Activated naive CD8-positive, alpha-beta T cell treated with anti-CD3 and anti-CD28 coated beads for 36 hours (primary cell): ENCODE measurements at places on chromosomes 7 and 10. TPM values are rescaled to one million over a fixed set of nuclear protein-coding genes. Genes with fewer than 3 reads are reported as not detected.

- no peak overlapping the region for H3K27ac ChIP-seq
- no peaks in the 10 kb centered on the region for H3K36me3 ChIP-seq
- H3K27me3 ChIP-seq, result no peaks in the 10 kb centered on the region
- no peak for DNase-seq
Measured at GRCh38 chr10:26046073-26046700, 112.2 kb downstream of the MYO3A start.

GRCh38 chr7:117237646-117238045, 85.2 kb downstream of the WNT2 start:
- no peak overlapping the region for H3K27ac ChIP-seq
- peaks cover 11% of the 10 kb centered on the region for H3K27me3 ChIP-seq
- no peaks in the 10 kb centered on the region for H3K36me3 ChIP-seq
- no peaks in the 10 kb centered on the region for H3K4me1 ChIP-seq
- H3K4me3 ChIP-seq, result no peak overlapping the region
- no peak for DNase-seq

GRCh38 chr10:124642088-124642710, 102.0 kb downstream of the FAM53B start:
- no peak for DNase-seq
- no peaks in the 10 kb centered on the region for H3K27me3 ChIP-seq
- H3K4me1 ChIP-seq, result peaks cover 52% of the 10 kb centered on the region
- H3K27ac ChIP-seq, result peak overlapping the region; percentile 22
- H3K36me3 ChIP-seq, result no peaks in the 10 kb centered on the region
- no peak overlapping the region for H3K4me3 ChIP-seq

- H3K27me3 ChIP-seq, result no peaks in the 10 kb centered on the region
- peaks cover 33% of the 10 kb centered on the region for H3K4me1 ChIP-seq
- no peak overlapping the region for H3K4me3 ChIP-seq
- H3K27ac ChIP-seq, result no peak overlapping the region
Measured at GRCh38 chr10:62637249-62638061, 167.1 kb upstream of the ADO start.

DNA sequence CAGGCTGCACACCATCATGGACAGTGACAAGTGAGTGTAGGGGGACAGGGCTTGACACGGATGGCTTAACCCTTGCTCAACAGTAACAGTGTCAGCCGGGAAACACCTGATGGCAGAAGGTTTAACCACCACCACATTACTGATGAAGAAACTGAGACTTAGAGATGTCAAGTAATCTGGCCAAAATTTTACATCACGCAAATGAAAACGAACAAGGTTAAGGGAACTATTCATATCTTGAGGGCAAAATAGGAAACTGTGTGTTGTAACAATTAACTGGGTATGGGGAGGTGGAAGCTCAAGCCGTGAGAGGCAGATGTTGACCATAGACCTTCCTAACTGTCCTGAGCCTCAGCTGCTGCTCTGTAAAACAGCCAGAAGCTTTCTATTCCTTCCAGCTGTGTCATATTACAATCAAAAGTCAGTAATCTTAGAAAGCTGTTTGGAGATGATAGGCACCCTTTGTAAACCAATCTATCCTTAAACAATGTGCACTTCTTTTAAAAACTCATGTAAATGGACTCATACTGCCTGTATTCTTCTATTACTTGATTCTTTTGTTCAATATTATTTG, 68.4 kb downstream of the ABCC2 start:
- H3K4me3 ChIP-seq, result no peak overlapping the region
- no peak for DNase-seq
- no peaks in the 10 kb centered on the region for H3K27me3 ChIP-seq
- peaks cover 5% of the 10 kb centered on the region for H3K4me1 ChIP-seq

DNA sequence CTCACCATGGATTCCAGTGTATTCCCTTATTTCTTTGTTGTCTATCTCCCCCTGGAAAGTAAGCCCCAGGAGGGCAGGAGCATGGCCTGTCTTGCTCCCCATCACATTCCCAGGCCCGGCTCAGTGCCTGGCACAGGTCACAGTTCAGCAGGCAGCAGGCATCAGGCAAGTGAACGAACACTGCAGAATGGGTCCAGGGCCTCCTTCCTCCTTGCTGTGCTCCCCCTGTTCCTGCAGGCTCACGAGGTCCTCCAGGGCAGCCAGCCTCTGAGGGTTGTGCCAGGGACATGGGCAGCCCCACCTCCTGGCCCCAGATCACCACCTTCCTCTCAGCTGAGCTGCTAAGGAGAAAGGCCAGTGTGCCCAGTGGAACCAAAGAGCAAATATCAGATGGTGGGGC, 41.8 kb downstream of the PDLIM1 start:
- H3K36me3 ChIP-seq, result no peaks in the 10 kb centered on the region
- DNase-seq, result no peak
- peaks cover 5% of the 10 kb centered on the region for H3K4me1 ChIP-seq
- H3K4me3 ChIP-seq, result no peak overlapping the region

Gene HOXA9
- not detected for total RNA-seq

Gene SPDYE2B
- total RNA-seq, result not detected
